ENCODE measurements at places on chromosomes 2 and 18.

- DNase-seq: no peak
Measured at GRCh38 chr2:129922571-129923264, 56.7 kb upstream of the RAB6C start.

DNA sequence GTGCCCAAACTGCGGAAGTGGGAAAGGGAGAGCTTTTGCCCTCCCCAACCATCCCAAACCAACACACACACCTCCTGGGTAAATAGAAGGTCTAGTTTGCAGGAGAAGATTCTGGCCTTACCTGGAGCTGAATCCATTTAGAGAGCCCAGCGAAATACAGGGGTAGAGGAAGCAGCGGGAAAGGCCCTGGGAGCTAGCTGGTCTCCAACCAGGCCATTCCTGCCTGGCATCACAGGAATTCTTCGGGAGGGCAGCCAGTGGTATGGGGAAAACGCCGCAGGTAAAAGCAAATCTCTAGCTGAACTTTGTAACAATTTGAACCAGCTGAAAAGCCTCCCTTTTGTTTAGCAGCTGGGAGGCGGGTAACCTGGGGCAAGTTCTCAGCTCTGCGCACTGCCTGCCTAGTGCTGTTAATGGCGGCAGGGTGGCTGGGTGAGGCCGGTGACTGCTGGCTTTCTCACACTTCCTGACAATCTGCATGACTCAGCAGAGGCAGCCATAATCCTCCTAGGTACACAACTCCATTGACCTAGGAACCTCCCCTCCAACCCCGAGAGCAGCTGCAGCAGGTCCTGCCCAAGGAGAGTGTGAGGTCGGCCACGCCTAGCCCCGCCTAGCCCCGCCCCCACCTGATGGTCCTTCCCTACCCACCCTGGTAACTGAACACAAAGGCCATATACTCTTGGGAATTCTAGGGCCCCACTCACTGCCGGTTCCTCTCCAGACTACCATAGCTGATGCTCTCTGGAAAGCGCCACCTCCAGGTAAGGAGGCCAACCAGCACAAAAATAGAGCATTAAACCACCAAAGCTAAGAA, 483.8 kb upstream of the REG3G start:
- DNase-seq: no peak

DNA sequence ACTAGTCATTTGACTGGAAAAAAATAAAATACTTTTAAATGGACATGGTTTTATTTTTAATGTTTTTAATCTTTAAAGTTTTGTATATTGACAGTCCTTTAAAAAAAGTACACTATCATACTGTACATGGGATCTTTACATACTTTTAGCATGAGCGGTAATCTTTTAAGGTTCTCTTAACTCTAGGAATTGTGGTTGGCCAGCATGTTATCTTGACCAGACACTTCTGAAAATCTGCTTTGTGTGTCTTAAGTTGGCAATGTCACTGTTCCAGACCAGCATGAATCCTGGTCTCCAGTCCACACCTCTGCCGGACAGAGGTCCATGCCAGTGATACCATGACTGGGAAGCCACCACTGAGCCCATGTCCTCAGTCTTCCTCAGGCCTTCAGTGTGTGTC, 17.7 kb downstream of the ITGB1BP1 start:
- DNase-seq: no peak

DNA sequence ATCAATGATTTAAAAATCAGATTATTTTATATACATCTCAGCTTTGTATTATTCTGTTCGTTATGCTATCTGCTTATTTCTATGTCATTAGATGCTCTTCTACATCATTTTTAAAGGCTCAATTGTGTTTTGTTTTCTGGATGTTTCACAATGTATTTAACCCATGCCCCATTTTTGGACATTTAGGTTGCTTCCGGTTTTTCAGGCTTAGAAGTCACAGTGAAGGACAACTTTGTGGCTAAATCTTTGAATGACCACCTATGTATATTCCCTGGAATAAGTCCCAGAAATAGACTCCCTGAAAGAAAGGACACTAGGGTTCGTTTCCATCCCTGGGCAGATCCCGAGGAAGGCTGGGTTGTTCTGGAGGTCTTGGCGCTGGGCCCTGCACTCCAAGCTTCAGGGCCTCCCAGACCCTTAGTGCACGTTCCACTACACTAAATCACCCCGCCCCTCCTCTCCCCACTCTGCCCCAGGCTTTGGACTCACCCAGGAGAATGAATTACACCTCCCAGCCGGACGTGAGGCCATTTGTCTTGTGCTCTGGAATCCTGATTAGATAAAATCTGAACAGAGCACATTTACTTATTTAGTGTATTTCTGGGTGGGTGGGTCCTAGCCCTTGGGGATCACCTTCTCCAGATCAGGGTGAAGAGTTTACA, 188.2 kb downstream of the ZFP36L2 start:
- DNase-seq: no peak

GRCh38 chr2:62443886-62444285, 62.1 kb downstream of the TMEM17 start:
- no peak for DNase-seq

DNA sequence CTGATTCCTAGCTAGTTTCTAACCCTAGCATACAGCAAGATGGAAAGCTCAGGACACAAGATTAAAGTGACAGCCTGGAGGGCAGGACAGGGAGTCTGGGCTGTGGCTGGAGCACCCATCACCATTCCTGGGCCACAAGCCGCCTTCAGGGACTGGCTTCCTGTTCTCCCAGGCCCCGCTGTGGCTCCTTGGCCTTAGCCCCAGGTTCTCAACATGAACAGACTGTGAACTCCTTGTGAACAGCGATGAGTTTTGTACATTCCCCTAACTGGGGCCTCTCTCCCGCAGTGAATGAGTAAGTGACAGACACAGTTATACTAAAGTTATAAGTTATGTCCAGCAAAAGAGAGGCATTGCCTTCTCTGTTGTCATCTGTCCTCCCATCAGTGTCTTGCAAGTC, 35.9 kb upstream of the SLC14A1 start:
- DNase-seq: no peak

GRCh38 chr2:44290261-44290660, 15.0 kb downstream of the SLC3A1 start:
- no peak for DNase-seq

DNA sequence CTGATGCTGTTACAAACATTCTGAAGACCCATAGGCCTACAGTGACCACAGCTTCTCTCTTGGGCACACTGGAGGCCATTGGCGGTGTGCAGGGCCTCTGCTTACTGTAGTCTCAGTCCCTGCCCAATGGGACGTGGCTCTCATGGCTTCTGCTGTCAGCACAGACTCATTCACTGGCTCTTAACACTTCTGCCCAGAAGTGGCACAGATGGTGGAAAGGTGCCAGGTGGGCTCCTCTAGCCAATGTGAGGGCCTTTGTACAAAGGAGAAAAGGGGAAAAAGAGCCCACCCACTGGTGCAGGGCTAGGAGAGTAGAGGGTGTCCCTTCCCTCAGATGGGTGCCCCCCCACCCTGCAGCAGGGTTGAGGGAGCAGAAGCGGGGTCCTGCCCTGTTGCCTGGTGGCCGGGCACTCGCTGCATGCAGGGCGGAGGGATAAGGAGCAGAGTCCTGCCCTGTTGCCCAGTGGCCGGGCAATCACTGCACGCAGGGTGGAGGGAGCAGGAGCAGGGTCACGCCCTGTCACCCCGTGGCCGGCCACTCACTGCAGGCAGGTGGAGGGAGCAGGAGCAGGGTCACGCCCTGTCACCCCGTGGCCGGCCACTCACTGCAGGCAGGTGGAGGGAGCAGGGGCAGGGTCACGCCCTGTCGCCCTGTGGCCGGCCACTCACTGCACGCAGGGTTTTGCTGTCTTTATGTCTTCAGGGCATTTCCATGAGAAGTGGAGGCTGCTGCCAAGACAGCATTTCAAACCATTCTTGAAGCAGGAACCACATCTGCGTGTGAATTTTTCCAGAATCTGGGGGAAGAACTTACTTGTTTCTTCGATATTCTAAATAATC, 20.0 kb downstream of the LRRFIP1 start:
- DNase-seq: no peak

DNA sequence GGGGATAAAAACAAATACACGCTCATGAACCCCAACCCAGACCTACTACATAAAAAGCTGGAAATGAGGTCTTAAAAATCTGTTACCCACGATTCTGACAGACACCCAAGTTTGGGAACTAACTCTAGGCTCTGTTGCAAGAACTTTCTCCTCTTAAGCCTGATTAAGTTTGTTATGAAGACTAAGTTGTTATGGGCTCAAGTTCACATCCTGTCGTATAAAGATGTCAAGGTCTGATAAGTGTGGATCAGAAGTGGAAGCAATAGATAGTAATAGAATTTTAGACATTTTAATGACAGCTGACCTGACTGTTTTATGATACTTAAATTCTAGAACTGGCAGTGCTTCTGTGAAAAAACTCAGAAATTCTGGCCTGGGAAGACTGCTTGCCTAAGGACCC, 43.2 kb downstream of the LPIN2 start:
- DNase-seq: no peak

- no peak for DNase-seq
Measured at GRCh38 chr18:55529581-55529980, 58.4 kb downstream of the TCF4 start.

GRCh38 chr2:239424337-239425045, 23.7 kb upstream of the HDAC4 start:
- DNase-seq: no peak

- no peak for DNase-seq
Measured at GRCh38 chr18:45662468-45662867, 47.2 kb downstream of the SLC14A2 start.

DNA sequence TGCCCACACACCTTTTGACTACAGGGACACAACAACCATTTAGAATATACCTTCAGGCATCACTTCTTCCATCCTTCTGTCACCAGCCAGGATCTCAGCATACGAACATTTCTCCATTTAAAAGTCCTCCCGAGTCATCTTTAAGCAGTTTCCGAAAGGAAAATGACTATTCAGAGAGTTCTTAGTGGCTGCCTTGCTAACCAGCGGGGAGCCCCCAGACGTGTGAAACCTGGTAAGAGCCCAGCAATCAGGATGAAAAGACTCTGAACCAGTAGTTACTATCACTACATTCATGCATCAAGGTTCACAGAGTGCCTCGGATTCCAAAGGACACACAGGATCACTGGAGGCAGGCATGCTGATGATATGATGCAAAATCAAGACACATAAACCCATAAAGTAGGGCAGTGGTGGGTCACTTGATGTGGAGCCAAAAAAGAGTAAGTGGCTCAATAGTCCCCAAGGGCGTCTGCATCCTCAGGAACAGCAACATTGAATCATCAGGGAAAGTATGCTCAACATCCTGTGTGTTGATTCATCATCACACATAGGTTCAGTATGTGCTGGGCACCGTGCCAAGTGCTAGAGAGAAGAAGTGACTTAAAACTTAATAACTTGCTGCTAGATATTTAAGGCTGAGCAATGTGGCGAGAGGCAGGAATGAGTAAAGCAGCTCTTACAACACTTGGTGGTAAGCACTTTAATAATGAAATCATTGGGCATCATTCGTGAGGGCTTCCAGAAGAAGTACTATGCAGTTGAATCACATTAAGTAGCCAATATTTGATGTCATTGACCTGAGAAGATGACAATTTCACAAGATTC, 4.4 kb downstream of the CCL20 start:
- DNase-seq: peak; percentile 81

DNA sequence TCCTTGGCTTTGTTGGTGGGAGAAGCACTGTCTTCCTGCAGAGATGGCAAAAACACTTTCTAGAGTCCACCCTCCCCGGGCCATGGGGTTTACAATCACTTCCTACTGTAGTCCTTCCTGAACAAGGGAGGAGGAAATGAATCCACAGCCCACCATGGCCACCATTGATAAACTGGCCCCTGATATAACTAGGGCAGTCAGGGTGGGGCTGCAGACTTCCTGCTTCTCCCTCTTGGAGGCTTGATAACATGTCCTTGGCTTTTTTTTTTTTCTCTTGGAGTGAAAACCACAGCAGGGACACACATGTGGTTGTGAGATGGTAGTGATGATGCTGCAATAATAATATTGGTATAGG, 437.8 kb downstream of the ZNF521 start:
- DNase-seq: no peak

DNA sequence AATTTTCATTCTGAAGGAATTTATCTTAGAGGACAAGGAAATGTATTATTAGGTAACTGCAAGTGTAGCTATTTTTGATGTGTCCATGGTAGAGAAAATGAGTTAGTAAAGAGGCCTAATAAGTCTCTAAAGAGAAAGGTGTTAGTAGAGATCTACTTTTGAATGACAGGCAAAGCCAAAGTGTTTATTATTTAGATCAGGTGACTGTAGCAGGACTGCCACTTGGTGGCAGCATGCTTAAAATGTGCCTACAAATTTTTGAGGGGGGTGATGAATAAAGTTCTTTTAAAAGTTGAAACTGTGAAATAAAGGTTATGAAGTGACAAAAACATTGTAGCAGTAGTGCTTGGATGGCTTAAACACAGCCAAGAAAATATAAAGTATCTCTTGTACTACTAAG, 421.5 kb upstream of the MEIS1 start:
- DNase-seq: no peak

DNA sequence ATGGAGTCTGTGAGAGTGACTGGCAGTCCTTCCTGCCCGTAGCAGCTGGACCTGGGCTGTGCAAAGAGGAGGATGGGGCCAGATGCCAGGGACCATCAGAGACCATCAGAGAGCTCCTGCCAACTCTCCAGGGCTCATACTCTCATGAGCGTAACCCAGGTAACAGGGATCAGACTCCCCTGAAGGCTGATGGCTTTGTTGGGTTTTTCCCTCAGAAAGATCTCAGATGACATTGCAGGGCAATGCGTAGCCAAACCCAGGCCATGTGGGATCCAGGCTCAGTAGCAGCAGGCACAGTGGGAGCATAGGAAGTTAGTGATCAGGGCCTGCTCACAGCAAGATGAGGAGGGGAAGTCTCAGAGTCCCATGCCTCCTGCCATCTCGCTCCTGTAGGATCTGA, 218.0 kb downstream of the LOXHD1 start:
- no peak for DNase-seq

DNA sequence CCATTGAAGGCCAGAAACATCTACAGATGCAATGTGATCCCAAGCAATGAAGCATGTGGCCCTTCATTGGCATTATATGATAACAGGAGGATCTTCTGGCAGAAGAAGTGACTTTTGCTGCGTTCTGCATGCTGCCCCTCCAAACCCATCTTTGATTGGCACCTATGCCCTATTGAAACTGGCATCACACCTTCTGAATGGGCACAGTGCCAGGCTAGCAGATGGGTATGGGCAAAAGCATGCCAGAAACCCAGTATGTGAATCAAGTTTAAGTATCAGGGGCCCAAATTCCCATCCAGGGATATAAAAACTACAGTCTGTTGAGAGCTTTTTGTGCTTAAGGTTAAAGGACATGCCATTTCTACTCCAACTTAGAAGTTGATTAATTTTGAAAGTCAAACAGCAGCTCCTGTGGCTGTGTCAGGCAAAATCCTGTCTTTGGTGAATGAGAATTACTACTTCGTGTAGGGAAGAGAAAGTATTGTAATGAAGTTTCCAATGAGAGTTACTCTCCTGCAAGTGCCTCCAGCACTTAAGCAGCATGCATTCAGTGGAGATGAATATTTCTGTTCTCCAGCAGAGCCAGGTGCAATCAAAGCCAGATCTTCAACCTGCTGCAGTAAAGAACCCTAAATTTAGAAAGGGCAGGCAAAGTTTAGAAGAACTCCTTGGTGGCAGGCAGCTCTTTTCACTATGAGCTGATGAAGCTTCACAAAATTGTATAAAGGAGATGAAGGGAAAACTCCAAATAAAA, 8.6 kb downstream of the VRK2 start:
- no peak for DNase-seq
